ENCODE measurements at places on chromosomes 7 and 10.
A peak's percentile ranks its signal among the peaks of the same experiment; 100 is the strongest.

GRCh38 chr10:90775351-90776028 is 82.3 kb downstream of the HTR7 start:
- DNase-seq = no peak

DNA sequence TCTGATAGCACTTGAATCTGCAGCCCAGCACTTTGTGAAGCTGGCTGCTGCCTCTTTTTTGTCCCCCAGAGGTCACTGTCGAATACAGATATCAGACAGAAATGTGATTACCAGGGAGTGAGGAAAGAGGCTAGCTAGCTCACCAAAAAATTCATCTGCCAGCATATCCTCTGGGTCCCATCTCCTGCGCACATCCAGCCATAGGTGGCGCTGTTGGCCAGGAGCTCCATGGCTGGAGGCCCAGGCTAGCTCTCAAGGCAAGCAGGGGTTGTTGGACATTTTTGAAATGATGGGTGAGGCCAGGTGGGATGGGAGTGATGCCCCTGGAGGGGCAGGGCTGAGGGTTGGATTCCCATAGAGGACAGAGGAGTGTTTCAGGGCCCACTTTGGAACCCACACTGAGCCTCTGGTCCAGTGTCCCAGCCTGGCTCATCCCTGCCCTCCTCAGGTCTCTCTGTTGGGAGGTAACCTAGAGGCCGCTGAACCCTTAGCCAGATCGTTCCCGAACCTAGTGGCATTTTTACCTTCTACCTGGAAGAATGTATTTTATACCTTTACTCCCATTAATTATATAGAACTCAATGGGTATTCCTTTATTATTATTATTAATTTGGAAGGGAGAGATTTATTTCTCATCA is 14.8 kb downstream of the DPCD start:
- peak; percentile 12 for DNase-seq

DNA sequence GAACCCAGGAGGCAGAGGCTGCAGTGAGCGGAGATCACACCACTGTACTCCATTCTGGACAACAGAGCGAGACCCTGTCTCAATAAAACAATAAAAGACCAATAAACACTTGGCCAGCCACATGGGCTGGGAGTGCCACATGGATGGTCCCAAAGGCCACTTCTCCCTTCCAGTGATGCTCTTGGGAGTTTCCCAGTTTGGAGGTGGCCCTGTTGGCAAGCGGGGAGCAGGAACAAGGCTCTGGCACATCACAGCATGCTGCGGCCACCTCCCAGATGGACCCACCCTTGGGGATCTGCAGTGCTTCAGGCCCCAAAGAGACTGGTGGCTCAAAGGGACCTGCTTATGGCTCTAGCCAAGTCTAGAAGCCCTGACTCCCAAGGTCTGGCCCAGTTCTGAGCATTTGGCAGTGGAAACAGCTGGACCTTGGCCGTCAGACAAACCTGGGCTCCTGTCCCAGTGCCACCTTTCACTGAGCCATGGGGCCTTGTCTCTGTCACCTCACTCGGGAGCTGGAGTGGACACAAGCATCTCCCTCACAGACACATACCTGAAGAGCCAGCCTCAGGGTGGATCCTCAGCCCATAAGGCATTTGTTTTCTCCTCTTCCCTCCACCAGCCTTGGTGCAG is 91.7 kb downstream of the COL13A1 start:
- no peak for DNase-seq

DNA sequence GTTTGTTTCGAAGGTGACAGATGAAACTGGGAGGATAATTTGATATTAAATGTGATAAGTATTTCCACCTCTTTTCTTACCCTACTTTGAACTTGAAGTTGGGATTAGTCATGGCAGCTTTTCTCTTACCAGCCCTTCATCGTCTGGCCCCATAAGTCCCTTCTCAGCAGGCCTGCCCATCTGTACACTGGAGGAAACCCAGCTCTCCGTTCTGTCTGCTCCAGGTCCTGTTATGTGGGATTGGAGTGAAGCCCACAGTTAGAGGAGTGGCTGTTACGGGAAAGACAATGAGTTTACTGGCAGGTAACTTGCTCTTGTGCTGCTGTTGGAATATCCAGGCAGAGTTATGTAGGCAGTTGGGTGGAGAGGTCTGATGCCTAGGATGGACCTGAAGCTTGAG is 127.3 kb downstream of the CAMK1D start:
- no peak for DNase-seq

DNA sequence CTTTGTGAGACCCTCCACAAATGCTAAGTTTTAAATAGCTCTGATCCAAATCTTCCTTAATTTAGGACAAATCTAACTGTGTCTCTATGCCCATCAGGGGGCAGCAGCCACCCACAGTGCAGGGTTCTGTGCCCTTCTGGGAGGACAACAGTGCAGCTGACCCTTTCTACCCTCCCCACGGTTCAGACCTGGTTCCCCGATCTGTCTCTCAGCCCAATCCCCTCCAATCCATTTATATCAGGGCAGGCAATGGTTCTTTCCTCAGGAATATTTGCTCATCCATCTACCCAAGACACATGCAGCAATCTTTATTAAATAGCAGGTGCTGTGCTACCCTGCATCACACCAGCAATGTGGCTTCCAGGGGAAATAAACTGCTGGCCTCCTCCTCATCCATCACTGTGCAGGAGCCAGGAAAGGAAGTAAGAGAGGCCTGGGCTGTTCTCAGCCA is 4.0 kb upstream of the RBM28 start:
- peak; percentile 40 for DNase-seq
